Neural crest cell (in vitro differentiated cells): ENCODE measurements at places on chromosomes 2 and 18.
A peak's percentile ranks its signal among the peaks of the same experiment; 100 is the strongest.

DNA sequence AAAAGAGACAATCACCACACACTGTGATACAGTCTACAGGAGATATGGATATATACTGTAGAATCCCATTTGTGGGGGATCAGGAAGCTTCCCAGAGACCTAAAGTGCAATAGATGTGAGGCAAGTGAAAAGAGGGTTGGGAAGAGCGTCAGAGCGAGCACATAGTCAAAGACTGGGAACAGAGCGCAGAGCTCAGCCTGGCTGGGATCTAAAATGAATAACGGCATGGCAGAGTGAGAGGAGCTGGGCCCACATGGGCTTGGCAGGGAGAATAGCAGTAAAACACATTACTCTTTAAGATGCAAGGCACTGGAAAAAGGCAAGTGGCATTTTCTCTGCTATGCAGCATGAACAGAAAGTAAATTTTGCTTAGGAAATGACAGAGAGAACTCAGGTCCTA lies 52.4 kb upstream of the BCL11A start:
- DNase-seq, result no peak

DNA sequence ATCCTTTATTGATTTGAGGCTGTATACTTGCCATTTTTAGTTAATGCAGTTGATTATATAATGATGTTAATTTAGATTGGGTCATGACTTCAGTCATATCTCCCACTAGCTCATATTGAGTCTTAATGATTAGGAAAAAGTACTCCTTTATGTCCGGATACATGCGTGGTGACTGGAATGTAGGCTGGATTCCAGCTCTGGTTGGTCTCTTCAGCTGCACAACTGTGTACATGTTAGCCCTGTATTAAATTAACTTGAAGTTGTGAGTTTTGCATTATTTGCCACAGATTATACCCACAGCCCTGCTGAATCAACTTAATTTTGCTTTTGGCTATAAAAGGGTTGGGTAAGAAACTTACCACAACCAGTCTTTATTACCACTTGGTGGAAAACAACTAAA lies 22.5 kb downstream of the MOB4 start:
- DNase-seq, result no peak

GRCh38 chr18:42921226-42921737 lies 194.2 kb downstream of the RIT2 start:
- no peak for DNase-seq

DNA sequence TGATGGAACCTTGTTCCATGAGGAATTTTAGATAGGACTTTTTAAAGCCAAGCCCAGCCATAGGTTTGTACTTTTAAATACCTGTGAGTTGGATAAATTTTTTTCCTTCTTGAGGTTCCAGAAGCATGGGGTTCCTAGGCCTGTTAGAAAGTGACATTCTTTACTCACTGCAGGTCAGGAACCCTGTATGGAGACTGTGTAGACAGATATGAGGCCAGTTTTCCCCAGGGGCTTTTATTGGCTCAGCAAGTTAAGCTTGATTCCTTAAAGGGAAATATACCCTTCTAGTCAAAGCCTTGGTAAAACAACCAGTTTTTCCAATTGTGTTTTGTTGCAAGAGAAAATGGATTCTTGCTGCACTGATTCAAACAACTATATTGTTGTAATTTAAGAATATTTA lies 38.4 kb upstream of the GMCL1 start:
- DNase-seq, result no peak

- DNase-seq, result no peak
These were observed 56.3 kb downstream of the FOXI3 start for GRCh38 chr2:88396209-88396608.

DNA sequence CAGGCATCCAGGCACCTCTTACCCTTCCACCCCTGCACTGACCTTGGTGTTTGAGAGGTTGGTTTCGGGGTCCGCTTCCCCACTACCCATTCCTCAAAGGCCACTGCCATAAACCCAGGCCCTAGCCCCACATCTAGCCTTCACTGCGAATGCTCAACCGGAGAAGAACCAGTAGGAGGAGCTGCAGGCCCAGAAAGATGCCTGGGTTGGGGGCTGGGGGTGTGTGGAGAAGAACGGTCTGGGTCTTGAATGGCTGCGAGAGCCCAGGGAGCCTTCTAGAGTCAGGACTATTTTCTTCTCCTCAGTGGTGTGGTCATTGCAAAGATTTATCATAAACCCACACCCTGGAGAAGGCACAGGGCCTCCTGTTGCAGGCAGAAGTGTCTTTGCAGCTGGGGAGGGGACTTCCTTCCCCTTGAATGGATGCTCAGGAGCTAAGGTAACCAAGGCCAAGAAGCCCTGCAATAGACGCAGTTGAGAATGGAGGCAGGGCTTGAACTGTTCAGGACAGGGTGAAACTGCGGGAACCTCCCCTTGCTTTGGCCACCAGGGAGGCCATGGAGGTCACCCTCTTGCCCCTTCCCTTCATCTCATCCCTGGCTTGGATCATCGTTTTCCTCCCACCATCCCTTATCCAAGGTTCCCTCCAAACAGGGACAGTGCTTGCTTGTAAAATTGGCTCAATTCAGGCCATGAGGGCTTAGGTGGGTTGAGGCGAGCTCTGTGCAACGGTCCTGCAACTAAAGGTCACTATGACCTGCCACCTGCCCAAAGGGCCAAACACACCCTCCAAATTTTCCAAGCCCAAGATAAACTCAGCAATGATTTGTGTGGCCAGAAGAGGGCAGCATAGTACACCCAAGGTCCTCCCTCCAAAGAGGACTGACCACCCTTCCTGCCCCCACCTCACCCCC lies 20.9 kb downstream of the THNSL2 start:
- DNase-seq, result peak; percentile 56

DNA sequence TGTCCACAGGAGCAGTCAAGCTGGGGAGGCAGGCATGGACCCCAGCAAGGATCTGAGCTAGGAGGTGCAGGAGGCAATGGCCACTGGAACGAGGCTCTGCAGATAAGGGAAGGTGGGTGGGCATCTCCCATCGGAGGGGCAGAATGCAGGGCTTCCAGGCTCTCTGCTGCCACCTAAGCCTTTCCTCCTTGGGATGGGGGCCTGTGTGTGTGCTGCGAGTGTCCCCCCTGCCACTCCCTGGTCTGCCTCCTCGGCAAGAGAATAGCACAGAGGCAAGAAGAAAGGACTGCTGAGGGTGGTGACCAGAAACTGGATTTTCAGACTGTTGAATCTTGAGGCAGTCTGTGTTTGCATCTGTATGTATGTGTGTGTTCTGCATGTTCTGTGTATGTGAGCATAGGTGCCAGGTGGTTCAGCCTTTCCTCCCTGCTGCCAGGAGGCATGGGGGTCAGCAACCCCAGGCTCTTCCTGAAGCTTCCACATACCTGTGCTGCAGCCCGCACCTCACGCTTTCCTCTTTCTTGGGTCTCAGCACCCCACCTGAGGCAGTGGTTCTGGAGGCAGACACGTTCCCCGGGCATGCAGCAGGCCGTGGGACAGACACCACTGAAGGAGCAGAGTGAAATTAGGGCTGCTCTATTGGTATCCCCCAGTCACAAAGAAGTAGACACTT lies 86.7 kb downstream of the EPAS1 start:
- DNase-seq, result no peak

DNA sequence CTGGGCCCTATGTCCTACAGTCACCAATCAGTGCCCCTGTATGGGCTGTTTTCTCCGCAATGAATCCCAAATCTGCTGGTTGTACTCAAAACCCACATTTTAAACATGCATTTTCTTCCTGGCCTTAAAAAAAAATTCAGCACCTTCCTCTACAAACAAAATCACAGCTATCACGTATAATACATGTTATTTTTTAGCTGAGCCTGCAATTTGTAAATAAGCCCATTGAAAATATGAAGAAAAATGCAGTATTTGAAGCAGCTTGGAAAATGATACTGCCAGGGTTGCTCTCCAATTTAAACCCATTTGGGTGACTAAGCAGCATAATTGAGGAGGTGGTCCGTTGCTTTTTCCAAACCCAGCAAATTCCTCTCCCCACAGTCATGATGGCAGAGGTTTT lies 33.0 kb upstream of the GYPC start:
- DNase-seq, result no peak

DNA sequence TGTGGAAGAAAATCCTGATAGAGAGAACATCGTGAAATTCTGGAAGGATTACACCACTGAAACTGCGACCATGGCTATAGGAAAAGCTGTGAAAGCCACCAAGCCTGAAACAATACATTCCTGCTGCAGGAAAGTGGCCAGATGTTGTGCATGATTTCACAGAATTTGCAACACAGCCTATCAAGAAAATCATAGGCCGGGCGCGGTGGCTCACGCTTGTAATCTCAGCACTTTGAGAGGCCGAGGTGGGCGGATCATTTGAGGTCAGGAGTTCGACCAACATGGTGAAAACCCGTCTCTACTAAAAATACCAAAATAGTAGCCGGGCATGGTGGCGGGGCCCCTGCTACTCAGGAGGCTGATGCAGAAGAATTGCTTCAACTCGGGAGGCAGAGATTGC lies 360.2 kb downstream of the CDH7 start:
- DNase-seq, result no peak

DNA sequence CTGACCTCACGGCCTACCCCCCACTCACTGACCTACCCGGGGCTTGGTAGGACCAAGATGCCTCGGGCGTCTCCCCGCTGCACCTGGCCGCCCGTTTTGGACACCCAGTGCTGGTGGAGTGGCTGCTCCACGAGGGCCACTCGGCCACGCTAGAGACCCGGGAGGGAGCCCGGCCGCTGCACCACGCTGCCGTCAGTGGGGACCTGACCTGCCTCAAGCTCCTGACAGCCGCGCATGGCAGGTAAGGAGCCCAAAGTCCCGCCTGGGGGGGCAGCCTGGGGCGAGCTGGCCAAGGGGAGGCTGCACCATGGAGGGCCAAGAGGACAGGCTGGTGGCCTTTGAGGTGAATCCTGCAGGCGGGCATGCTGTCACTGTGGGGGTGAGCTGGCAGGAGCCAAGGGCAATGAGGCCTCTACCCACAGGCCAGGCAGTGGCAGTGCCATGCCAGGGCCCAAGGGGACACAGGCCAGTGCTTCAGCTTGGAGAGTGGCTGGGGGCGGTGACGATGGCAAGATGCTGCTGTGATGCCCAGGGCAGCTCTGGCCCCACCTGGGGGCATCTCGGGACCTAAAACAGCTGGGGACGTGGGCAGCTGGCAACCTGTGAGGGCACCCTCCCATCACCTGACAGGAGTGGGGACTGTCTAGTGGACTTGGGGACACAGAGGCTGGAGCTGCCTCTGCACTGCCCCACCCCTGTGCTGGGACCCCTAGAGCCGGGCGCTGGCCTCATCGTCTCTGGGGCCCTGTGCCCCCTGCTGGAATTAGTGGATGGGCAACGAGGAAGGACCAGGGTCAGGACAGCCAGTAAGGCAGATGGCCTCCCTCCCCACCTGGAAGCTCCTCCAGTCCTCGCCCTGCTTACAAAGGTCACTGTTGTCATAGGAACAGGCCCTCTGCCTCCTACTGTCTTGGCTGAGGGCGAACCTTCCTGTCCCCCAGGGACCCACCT lies 2.0 kb downstream of the ESPNL start:
- DNase-seq, result no peak
